ENCODE measurements at places on chromosomes 12 and 14. TPM values are rescaled to one million over a fixed set of nuclear protein-coding genes. Genes with fewer than 3 reads are reported as not detected.

GRCh38 chr12:5480938-5481303 lies 49.0 kb downstream of the NTF3 start:
- no peak for DNase-seq

- no peak for DNase-seq
These were observed 216.2 kb upstream of the ABCD2 start for GRCh38 chr12:39835517-39836489.

GRCh38 chr14:85334316-85334715 lies 195.6 kb upstream of the FLRT2 start:
- no peak for DNase-seq

DNA sequence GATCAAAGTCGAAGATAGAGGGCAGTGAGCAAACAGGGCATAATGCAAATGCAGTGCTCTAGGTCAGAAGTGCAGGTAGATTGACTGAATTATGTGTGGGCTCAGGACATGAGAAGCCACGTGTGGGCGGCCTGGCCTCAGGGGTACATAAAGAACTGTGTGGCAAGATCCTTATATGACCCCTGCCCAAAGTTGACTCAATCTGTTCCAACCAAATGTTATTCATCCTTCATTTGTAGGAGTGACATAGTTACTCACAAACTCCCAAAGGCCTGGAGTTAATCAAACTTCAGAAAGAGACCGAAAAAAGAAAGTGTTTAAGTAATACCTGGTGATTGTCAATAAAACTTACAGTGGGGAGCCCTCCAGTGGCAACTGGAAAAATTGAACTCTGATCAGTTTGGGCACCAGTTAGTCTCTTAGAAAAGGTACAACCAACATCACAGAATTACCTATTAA lies 150.4 kb upstream of the FAR2 start:
- no peak for DNase-seq

GRCh38 chr12:62129291-62129690 lies 130.9 kb upstream of the USP15 start:
- no peak for DNase-seq

- no peak for DNase-seq
These were observed 51.4 kb downstream of the FGD4 start for GRCh38 chr12:32450768-32451167.

Gene SLC39A2
- not detected for total RNA-seq

Gene SLC15A4
- 22.7 TPM for total RNA-seq

Gene NUBPL
- 7.5 TPM for total RNA-seq

Gene GPX2
- not detected for total RNA-seq

Gene BMP4
- total RNA-seq = not detected

Gene ZDHHC22
- total RNA-seq = not detected

DNA sequence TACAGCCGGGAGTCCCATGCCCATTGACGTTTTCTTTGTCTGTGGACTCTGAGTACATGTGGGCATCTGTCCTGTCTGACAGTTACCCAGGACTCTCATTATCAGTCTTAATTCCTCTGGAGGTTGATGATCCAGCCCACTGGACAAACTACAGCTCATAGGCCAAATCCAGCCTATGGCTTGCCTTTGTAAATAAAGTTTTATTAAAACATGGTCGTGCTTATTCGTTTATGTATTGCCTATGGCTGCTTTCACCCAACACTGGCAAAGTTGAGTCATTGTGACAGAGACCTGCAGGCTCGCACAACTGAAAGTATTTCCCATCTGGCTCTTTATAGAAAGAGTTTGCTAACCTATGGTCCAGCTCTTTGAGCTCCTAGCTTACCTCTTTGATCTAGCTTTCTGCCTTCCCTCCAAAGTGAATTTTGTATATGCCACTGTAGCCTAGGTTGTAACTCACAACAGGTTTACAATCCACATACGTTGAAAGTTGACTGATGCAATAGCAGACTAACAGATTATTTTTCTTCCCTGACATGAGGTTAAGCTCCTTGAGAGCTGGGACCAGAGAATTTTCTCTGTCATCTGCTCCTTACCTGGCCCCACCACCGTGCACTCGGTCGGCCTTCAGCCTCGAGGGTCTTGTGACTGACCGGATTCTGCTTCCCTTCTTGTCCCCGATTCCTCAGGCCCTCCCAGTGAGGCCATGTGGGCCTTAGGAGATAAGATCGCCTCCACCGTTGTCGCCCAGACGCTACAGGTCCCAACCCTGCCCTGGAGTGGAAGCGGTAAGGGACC lies 57.3 kb downstream of the ACACB start:
- DNase-seq = no peak

DNA sequence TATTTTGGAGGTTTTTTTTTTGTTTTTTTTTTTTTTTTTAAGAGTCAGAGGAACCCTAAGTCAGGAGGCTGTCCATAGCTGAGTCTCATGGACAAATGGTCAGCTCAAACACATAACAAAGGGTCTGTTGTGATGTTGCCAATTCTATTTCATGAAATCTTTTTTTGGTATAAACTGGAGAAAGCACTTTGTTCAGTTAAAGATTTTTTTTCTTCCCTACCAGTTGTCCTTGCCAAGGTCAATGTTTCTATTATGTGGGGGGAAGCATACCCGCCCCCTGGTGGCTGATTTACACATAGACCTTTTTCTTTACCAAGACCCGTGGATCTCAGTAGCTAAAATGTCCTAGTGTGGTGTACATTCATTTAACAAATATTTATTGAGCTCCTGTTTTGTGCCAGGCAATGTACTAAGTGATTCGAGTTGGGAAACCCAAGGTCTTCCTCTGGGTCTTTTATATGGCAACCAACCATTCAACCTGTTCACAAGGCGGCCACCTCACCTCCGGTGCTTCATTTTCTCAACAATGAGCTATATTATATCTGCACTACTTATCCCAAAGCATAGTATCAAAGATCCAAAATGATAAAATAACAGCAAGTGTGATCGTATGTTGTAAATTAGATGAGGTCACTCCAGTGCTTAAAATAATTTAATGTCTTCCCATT lies 214.5 kb downstream of the PAH start:
- DNase-seq = peak; percentile 18

Gene PKP2
- total RNA-seq = 0.45 TPM

GRCh38 chr12:107014055-107014454 lies 27.1 kb upstream of the MTERF2 start:
- DNase-seq = no peak

Gene KRT2
- not detected for total RNA-seq

GRCh38 chr12:75603475-75603874 lies 92.1 kb upstream of the KRR1 start:
- no peak for DNase-seq

Gene MDGA2
- not detected for total RNA-seq

DNA sequence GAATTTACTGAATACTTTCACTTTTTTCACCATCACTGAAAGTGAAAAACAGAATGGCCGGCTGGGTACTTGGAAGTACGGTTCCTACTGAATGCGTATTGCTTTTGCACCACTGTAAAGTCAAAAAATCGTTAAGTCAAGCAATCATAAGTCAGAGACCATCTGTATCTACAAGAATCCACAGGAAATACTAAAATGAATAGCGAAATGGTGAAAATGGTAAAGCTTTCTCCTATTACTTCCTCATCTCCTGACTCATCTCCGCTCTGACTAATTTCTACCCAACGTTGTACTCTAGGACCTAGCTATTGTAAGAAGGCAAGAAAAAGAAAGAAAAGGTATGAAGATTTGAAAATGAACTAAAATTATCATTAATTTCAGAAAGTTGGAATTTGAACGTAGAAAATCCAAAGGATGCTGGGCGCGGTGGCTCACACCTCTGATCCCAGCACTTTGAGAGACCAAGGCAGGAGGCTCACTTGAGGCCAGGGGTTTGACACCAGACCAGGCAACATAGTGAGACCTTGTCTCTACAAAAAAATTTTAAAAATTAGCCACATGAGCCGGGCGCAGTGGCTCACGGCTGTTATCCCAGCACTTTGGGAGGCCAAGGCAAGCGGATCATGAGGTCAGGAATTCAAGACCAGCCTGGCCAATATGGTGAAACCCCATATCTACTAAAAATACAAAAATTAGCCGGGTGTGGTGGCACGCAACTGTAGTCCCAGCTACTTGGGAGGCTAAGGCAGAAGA lies 5.3 kb upstream of the CDCA4 start:
- DNase-seq = no peak

- DNase-seq = no peak
These were observed 98.6 kb downstream of the SETD3 start for GRCh38 chr14:99382071-99382470.

DNA sequence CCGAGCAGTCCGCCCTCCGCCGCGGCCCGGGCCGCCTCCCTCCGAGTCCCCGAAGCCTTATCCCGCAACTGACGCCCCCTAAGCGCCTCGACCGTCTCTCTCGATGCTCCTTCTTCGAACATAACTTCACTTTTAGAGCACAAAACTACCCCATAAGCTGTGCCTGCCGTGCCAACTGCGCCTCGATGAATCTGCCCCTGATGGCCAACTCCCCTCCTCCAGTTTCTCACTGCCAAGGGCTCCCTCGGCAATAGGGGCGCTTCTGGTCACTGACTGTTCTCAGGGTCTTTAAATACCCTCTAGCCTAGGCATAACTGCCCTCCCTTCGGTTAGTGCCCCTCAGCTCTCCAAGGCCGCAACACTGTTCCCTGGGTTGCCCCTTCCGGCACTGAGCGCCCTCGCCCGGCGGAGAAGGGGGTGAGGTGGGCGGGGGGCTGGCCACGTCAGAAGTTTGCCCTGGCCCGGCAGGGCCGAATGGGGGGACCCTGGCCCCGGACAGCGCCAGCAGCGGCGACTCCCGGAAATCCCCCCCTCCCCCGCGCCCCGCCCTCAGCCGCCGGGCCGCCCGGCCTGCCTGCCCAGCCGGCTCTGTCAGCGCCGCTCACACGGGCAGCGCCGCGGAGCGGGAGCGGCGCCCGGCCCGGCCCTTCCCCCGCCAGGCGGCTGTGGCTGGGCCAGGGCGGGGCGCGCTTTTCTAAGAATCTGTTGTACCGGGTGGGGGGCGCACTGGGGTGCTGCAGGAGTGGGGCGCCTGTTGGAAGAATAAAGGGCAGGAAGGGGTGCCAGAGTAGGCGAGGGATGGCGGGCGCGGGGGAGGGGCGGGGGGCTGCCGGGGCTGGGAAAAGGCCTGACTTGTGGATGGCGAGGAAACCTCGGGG lies 10.6 kb downstream of the RARG start:
- DNase-seq = peak; percentile 49

- DNase-seq = no peak
These were observed 8.0 kb upstream of the GNPTAB start for GRCh38 chr12:101838628-101839323.

DNA sequence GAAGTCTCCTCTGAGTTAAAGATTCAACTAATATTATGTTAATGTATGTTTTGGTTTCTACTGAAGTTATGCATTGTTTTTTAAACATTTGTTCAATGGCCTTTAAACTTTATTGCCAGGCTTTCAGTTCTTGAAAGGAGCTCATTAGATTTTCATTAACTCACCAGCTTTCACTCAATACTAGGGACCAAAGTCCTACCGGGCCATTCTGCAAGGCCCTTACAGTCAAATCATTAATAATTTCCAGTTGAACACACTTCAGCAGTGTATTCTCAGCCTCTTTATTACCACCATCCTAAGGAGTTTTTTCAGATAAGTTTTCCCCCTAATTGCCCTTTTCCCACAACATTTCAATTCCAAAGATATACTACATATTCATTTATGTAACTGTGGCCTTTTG lies 409.2 kb downstream of the DIO2 start:
- DNase-seq = no peak

DNA sequence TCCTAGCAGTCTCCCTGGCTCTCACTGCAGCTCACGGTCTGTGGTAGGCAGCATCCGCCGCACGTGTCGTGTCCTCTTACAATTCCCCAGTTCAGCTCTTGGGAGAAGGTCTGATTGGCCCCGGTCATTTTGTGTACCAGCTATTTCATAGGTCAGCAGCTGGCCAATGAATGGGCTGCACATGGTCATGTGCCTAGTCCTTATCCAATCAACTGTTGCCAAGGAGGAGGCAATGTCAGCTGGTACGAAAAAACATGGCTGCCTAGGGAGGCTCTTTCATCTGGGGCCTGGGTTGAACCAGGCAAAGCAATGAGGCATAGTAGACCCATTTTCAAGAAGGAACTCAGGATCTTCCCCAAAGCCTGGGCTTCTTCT lies 46.1 kb downstream of the RNFT2 start:
- DNase-seq = no peak

DNA sequence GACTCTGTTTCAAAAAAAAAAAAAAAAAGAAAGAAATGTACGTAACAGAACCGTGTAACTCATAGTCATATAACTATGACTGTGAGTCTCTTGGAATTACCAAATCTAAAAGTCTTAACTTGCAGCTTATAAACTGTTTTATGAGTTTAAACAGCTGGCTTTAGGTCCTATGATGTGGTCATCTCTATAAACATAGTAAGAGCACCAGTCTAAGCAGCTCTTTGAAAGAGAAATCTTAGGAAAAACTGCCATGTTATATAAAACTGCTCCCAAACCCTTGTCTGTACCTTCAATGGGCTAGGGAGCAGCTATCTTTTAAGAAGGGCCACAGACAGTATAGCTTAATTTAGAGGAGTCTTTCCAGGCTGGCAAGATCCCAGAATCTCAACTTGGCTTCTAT lies 115.5 kb upstream of the AEBP2 start:
- DNase-seq = no peak

Gene NOVA1
- not detected for total RNA-seq

GRCh38 chr12:75341873-75342272 lies 7.4 kb downstream of the GLIPR1L1 start:
- no peak for DNase-seq

Gene FITM1
- 0.49 TPM for total RNA-seq

DNA sequence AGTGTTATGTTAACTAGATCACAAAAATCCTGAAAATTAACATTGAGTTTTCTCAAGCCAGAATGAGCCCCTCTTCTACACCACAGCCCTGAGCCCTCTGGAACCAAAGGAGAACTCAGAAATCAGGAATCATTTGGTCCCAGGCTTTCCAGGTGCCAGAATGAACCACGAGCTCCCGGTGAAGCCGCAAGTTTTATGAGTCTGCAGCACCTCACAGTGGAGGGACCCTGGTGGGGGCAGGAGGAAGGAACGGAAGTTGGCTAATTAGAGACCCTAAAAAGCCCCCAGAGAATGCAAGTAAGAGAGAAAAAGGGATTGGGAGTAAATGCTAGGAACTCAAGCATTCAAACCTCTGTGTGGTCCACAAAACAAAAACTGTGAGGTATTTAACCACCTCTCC lies 52.9 kb upstream of the BCL2L14 start:
- no peak for DNase-seq

GRCh38 chr12:93954166-93955112 lies 193.9 kb upstream of the PLXNC1 start:
- DNase-seq = no peak

- no peak for DNase-seq
These were observed 587.1 kb upstream of the ATXN7L3B start for GRCh38 chr12:73950507-73950906.

DNA sequence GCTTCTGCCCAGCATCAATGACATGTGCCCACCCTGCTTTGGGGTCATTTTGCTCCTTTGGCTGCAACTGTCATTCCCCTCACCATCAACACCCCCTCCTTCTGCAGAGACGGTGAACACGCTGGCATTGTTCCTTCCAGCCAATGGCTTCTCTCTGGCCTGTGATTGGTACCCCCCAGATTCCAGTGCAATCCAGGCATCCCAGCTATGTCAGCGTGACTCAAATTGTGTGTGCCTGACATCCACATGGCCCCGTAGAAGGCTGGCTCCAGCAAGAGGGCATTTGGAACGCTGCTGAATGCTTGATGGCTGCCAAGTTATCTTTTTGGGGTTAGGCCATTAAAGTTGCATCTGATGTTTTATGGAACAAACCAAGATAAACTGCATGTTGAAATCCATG lies 21.0 kb upstream of the CCND2 start:
- no peak for DNase-seq

- no peak for DNase-seq
These were observed 123.4 kb downstream of the TTC7B start for GRCh38 chr14:90692826-90693225.

Measured in activated naive CD4-positive, alpha-beta T cell treated with anti-CD3 and anti-CD28 coated beads, Interleukin-2, amount 50 U/mL, for 72 hours (primary cell).